ENCODE measurements at places on chromosomes 4 and X.

DNA sequence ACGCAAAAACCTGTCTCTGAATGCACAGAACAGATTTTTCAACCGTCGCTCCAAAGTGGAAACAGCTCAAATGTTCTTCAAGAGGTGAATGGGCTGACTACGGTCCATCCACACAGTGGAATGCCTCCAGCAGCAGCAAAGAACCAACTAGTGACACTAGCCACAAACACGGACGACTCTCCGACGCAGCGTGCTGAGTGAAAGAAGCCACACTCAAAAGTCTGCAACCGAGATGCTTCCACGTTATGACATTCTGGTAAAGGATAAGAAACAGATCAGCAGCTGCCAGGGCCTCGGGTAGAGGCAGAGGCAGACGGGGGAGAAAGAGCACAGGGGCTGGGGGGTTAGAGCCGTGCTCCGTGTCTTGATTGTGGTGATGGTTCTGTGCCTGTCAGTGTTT lies 125.2 kb downstream of the AFAP1 start:
- DNase-seq: no peak

- no peak for DNase-seq
Measured at GRCh38 chr4:28490669-28491068, 1630.0 kb downstream of the STIM2 start.

DNA sequence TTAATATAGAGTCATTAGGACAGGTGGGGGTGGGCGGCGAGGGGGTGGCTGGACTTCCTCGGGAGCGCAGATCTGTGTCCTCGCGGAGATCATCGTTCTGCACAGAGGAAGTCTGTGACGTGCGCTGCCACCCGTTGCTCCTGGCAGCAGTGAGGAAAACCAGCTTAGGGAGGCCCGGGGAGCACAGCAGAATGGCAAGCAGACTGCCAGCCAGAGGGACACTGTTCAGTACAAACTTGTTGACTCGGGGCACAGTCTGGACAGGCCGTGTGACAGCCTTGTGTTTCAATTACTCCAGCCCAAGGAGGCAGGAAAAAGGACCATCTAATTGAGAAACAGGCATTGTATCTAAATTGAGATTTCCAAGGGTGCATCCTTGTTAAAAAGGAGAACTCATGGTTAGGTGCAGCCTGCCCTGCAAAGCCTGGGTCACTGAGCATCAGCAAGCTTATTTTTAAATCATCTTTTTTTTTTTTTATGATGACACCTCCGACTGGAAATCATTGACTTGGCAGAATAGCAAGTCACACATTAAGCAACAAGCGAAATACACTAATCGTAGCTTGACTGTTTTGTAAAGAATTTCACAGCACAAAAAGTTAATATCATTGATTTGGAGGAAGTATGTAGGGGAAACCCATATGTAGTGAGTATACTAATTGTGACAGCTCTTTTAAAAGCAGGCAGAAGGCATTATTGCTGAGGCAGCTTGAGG lies 512.0 kb upstream of the FAT1 start:
- DNase-seq: no peak

DNA sequence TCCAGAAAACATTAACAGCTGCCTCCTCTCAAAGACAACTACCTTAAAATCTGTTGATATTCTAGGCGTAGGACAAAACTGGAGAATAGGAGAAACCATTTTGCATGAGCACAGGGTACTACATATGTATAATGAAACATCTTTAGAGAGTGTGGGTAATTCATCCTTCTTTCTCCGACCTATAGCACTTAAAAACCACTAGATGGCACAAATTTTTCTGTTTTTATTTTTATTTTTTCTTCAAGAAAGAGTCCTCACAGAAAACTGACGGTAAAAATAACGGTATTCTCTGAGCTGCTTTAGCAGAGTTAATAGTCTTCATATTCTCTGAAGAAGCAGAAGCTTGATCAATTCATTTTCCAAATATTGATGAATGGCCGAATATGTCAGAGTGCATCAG lies 14.6 kb downstream of the SMIM31 start:
- DNase-seq: no peak

DNA sequence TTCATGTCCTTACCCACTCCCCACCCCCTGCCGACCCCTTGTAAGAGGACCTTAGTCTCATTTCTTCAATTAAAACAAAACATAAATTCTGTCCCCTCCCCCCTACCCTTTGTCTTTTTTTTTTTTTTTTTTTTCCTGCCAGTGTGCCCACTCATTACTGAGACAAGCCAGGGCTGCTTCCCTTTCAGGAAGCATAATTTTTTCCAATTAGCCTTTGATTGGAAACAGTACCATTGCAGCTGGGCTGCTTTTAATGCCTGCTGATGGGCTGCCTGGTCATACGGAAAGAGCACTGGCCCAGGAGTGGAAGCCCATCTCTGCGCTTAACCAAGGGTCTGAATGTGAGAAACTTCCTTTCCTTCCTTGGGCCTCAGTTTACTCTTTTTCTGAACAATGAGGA lies 18.6 kb upstream of the CAPN6 start:
- no peak for DNase-seq

DNA sequence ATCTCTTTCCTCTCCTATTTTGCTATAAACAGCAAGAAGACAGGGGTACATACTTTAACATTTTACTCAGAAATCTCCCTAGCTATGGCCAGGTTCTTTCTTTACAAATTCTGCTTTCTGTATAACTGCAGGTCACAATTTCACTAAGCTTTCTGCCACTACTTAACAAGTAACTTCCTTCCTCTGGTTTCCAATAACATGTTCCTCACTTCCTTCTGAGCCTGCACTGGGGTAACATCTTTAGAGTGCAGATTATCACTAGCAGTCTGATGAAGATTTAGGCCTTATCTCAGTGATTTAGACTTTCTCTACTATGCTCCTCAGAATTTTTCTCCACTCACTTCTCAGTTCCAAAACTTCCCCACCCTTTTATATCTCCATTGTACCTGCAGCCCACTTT lies 1930.5 kb upstream of the AGA start:
- DNase-seq: no peak

DNA sequence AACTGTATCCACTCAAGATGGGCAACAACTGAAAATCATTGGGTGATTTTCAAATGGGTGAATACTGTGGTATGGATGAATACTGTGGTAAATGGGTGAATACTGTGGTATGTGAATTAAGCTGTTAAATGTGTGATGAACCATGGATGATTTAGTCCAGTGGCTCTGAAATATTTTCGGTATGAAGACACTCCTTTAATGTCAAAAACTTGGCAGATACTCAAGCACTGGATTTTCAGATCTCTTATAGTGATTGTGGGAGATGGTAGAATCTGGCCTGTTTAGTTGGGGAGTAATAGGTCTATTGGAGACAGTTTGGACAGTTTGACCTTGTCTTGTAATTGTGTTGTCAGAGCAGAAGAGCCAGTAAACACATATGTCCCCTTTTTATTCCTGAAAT lies 45.7 kb downstream of the SSX7 start:
- DNase-seq: no peak

- no peak for DNase-seq
Measured at GRCh38 chr4:72302981-72303704, 265.9 kb downstream of the ADAMTS3 start.

DNA sequence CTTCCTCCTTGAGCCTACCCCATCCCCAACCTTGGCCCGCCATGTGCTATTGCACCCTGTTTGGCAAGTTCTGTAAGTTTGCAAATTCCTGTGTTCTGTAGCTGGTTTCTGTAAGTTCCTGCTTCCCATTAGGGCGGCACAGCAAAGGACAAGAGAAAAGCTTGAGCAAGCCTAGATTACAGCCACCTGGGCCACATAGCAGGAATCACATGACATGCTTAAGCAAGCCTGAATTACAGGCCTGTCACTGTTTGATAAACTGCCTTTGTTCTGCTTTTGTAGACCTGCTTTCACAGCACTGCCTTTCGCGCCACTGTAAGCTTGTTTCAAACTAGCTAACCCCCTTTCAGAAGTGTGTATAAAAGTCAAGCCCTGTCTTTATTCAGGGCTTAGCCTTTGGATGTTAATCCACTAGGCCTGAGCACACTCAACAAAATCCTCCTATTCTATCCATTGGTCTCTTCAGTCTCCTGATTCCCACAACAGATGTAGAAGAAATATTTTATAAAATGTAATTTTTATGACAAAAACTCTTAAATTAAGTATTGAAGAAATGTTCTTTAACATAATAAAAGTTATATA lies 906.8 kb upstream of the NDST4 start:
- no peak for DNase-seq

- DNase-seq: no peak
Measured at GRCh38 chr4:7960790-7961655, 21.4 kb upstream of the AFAP1 start.

- DNase-seq: no peak
Measured at GRCh38 chrX:20680998-20681397, 414.3 kb upstream of the RPS6KA3 start.

- no peak for DNase-seq
Measured at GRCh38 chrX:7083021-7083420, 64.5 kb upstream of the STS start.

- no peak for DNase-seq
Measured at GRCh38 chr4:153348006-153348405, 3.5 kb downstream of the MND1 start.

DNA sequence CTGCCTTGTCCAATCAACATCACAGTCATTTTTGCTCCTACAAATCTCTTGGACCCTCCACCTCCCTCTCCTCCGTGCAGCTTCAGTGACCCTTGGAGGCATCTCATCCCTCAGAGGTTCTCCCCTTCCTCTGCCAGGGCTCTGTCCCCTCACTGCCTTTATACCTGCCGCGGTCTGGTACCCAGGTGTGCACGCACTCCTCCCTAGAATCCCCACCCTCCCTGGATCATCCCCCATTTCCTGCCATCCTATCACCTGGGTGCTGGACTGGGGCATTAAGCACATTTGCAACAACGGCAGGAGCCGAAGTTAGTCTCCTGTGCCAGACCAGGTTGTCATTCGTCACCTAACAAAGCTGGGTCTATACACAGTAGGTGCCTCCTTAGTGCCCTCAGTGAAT lies 10.1 kb downstream of the TMEM271 start:
- DNase-seq: no peak

DNA sequence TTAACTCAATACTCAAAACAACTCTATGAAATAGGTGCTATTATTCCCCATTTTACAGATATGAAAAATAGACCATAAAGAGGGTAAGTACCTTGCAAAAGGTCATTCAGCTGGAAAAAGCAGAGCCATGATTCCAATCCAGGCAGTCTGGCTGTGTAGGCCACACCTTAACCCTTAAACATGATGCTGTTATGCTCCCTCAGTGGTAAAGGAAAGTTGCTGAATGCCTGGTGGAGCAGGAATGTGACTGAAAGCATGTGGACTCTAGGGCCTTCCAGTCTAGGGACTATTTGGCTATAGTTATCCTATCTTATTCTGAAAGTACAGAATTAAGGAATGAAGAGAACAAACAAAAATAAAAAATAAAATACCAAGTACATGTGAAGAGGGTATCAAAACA lies 19.6 kb downstream of the RP2 start:
- DNase-seq: no peak

DNA sequence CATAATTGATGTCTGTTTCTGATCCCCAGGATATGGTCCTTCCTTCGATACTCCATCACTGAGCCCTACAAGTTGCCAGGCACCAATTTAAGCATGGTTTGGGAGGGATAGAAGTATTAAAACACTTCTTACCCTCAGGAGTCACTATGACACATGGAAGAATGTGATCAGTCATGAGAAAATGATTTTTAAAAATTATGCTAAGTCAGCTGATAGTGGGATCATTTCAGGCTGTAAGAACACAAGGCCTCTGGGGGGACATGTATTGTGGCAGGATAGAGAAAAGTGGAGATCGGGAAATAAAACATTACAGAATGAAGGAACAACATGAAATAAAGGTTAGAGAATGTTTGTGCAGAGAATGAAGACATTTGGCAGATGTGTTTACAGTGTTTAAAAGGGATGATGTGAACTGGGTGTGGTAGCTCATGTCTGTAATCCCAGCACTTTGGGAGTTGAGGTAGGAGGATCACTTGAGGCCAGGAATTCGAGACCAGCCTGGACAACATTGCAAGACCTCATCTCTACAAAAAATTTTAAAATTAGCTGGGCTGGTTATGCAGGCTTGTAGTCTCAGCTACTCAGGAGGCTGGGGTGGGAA lies 64.0 kb downstream of the ELOVL6 start:
- DNase-seq: no peak

GRCh38 chrX:20205927-20206708 lies 60.6 kb downstream of the RPS6KA3 start:
- no peak for DNase-seq

DNA sequence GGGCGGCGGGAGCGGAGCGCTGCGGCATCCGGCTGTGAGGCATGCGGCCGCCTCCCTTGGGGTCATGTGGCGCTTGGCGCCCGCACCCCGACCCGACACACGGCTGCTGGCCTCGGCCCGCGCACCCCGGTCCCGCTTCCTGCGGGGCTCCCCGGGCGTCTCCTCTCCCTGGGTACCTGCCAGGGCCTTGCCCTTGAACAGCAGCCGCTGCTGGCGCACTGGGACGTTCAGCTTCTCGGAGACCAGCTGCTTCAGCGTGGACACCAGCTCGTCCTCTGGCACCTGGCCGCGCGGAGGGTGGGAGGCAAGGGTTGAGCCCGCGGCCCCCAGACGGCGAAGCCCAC lies 391 bp downstream of the UBL4A start:
- no peak for DNase-seq

DNA sequence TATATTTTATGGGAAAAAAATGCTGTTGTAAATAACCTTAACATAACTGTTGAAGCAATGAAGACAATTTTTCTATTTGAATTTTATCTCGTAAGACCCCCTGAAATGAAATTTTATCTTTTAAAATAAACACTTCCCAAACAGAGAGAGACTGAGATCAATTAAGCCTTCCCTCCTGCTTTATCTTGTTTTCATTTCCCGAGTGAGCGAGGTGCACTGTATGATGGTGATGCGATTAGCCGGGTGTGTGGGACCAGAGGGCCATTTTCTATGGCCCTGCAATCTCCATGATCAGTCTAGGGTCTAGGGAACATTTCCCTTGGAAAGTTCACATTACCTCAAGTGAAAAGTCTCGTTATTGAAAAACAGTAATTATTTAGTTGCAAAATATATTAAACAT lies 134.1 kb upstream of the MID1 start:
- no peak for DNase-seq

GRCh38 chr4:74660866-74661265 lies 133.5 kb downstream of the BTC start:
- DNase-seq: no peak

GRCh38 chr4:97923096-97923495 lies 220.2 kb downstream of the STPG2 start:
- no peak for DNase-seq

DNA sequence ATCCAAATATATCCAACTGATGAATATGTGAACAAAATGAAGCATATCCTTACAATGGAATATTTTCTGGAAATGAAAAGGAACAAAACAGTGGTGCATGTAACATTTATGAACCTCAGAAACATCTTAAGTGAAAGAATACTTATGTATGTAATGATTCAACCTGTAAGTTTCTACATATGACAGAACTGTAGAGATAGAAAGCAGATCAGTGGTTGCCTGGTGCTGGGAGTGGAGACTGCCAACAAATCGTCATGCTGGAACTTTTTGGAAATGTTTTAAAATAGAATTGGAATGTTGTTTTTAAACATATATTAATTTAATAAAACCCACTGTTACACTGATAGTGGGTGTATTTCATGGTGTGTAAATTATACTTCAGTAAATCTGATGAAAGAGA lies 667.5 kb downstream of the RAPGEF2 start:
- no peak for DNase-seq

GRCh38 chrX:137565921-137566745 lies at the start of gene ZIC3:
TSS of gene ZIC3 (plus strand) at chrX:137566127. CDS start at chrX:137566692, 565 bp downstream.
- DNase-seq: no peak

- DNase-seq: no peak
Measured at GRCh38 chrX:2694914-2695267, 3.8 kb downstream of the CD99 start.

GRCh38 chr4:47213971-47214370 lies 182.6 kb downstream of the GABRB1 start:
- no peak for DNase-seq

GRCh38 chrX:128781506-128781905 lies 729.3 kb upstream of the ACTRT1 start:
- no peak for DNase-seq

Data from cortex of kidney (tissue), 1 donor.